ENCODE measurements at places on chromosomes 3 and 15. TPM values are rescaled to one million over a fixed set of nuclear protein-coding genes. Genes with fewer than 3 reads are reported as not detected.

The BMF gene
- 1.8 TPM for total RNA-seq

The TAGLN3 gene
- not detected for total RNA-seq

The GOLGA6A gene
- not detected for total RNA-seq

The CYP1A2 gene
- total RNA-seq = not detected

The STX19 gene
- total RNA-seq = not detected

The CPA3 gene
- not detected for total RNA-seq

The FES gene
- 0.71 TPM for total RNA-seq

The THRB gene
- total RNA-seq = 1.8 TPM

The SRGAP3 gene
- 0.31 TPM for total RNA-seq

The NPAP1 gene
- not detected for total RNA-seq

The ECE2 gene
- total RNA-seq = not detected

The OPA1 gene
- total RNA-seq = 30.3 TPM

The MAP1A gene
- 0.99 TPM for total RNA-seq

The DNAJC19 gene
- 25.1 TPM for total RNA-seq

The SERINC4 gene
- total RNA-seq = 0.12 TPM

The CRABP1 gene
- 1.0 TPM for total RNA-seq

The SLC24A5 gene
- not detected for total RNA-seq

The PRR20G gene
- not detected for total RNA-seq

The SPTBN5 gene
- total RNA-seq = 0.25 TPM

The DLEC1 gene
- total RNA-seq = 0.07 TPM

The DLL4 gene
- total RNA-seq = 0.51 TPM

The ZNF619 gene
- total RNA-seq = 2.2 TPM

The DAZL gene
- not detected for total RNA-seq

The PIERCE2 gene
- total RNA-seq = 4.1 TPM

The ZCWPW2 gene
- not detected for total RNA-seq

The CLRN1 gene
- not detected for total RNA-seq

The NMNAT3 gene
- 1.2 TPM for total RNA-seq

The LSM3 gene
- total RNA-seq = 21.4 TPM

The COL6A6 gene
- total RNA-seq = not detected

The CHRNA3 gene
- total RNA-seq = 0.29 TPM

The PLA1A gene
- 0.45 TPM for total RNA-seq

The CORO2B gene
- 3.7 TPM for total RNA-seq

The FANCD2OS gene
- not detected for total RNA-seq

The CFAP100 gene
- not detected for total RNA-seq

The SCN11A gene
- not detected for total RNA-seq

The MB21D2 gene
- total RNA-seq = 6.7 TPM

The UBAP1L gene
- total RNA-seq = 0.91 TPM

The ARF4 gene
- 198 TPM for total RNA-seq

The ALS2CL gene
- total RNA-seq = 6.7 TPM

The GOLGA8G gene
- not detected for total RNA-seq

The ADGRG7 gene
- not detected for total RNA-seq

The SPINK8 gene
- not detected for total RNA-seq

The TEX9 gene
- 4.1 TPM for total RNA-seq

The UACA gene
- total RNA-seq = 68.4 TPM

The SUCLG2 gene
- total RNA-seq = 43.2 TPM

The THAP10 gene
- total RNA-seq = 6.7 TPM

The PPP1R14D gene
- total RNA-seq = 0.28 TPM

The PTPRG gene
- total RNA-seq = 3.2 TPM

The TMOD3 gene
- total RNA-seq = 59.3 TPM

The SLC12A1 gene
- total RNA-seq = not detected

The CLDN18 gene
- not detected for total RNA-seq

The CEP152 gene
- 4.9 TPM for total RNA-seq

The PPIP5K1 gene
- total RNA-seq = 5.3 TPM

The DIPK2A gene
- total RNA-seq = 6.4 TPM

The CLPX gene
- 53.7 TPM for total RNA-seq

The LCTL gene
- not detected for total RNA-seq

The CD200 gene
- not detected for total RNA-seq

The TMCO5A gene
- not detected for total RNA-seq

Measured in A549 treated with DMSO at 1 μM for 4 hours (cell line).